ENCODE measurements at places on chromosomes 6 and 20.

DNA sequence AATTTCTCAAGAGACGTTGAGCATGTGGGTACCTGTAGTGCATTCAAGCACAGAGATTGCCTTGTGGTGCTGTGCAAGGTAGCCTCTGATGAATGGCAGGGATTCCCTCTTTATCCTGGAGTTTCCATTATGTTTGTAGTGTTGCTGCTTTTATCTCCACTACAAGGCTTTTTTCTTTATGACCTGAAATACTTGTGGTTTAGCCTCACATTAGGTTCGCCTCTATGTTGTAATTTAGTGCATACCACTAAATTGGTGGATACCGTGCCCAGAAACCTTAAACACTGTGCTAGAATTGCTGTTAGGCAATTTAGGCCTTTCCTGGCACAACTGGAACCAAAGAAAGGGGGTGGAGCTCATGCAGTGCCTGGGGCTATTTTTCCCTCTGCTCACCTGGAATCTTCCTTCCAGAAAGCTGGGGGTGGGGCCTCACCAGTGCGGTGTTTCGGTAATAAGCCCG is 76.8 kb downstream of the NCOA7 start:
- no peak for DNase-seq

GRCh38 chr6:146905181-146905704 is 299.0 kb upstream of the STXBP5 start:
- DNase-seq = no peak

- DNase-seq = no peak
These were observed 105.2 kb upstream of the MAN1A1 start for GRCh38 chr6:119454714-119455113.

GRCh38 chr20:18197382-18198070 is 59.9 kb downstream of the KAT14 start:
- DNase-seq = no peak

DNA sequence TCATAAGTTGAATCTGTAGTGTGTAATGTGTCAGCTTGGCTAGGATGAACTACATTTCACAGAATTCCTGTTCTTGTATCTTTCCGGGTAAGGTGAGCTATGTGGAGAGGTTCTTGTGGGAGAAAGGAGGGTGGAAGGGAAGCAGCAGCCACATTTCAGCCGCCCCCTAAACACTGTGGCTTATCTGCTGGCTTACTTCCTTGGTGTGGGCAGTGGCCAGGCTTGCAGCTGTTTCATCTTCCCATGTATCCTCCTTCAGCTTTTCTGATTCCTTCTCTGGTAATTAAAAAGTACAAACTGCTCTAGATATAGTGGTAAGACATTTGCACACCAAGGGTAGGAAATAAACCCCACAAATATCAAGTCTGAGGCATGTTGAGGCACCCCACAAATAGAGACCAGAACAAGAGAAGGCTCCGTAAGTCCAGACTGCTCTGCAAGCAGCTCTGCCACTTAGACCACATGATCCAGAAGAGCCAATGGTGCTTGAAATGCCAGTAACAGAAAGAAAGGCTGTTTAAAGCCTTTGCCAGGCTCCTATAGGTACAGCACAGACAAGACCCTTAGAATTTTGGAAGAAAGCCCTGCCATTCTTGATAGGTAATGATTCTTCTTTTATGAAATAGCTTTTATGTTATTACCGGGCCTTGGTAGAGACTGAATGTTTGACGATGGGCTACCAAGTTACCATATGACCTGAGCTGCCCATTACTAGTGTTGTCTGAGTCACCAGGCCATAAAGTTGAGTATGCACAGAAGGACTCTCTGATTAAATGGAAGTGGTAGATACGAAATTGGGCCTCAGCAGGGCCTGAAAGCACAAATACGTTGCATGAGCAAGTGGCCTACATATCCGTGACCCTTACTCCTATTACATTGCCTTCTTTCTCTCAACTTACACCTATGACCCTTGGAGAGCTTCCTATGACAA is 215.0 kb upstream of the SGK1 start:
- no peak for DNase-seq

DNA sequence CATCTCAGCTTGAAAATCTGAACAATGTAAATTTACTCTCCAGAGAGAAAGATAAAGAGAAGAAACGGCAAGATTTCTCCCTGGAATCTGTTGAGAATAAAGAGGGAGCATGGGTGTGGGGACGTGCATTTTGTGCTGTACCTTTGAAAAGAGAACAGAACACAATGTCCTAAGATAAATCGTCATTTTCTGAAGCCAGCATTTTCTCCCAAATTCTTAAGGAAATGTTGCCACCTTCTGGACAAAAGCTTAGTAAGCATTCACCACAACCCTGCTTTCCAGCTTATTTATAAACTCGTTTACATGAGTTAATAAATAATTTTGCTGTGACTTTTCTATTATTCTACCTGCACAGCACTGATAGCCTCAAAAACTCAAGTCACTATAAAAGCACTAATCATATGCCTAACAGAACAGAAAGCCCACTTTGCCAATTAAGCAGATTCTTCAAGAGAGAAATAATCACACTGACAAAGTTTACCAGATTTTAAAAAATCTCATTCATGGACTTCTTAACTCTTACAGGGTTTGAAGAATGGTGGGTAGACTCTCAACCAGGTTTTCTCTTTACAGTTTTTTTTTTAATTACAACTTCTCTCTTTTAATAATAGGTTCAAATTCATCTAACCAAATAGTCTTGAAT is 155.8 kb downstream of the MBOAT1 start:
- DNase-seq = no peak

GRCh38 chr6:35573495-35574110 is 60.9 kb upstream of the TULP1 start:
- DNase-seq = no peak

- DNase-seq = no peak
These were observed 457.7 kb downstream of the LMBRD1 start for GRCh38 chr6:69339163-69339550.

GRCh38 chr6:159013229-159013628 is 13.2 kb upstream of the RSPH3 start:
- no peak for DNase-seq

GRCh38 chr6:66900133-66901083 is 1193.4 kb upstream of the EYS start:
- DNase-seq = no peak

DNA sequence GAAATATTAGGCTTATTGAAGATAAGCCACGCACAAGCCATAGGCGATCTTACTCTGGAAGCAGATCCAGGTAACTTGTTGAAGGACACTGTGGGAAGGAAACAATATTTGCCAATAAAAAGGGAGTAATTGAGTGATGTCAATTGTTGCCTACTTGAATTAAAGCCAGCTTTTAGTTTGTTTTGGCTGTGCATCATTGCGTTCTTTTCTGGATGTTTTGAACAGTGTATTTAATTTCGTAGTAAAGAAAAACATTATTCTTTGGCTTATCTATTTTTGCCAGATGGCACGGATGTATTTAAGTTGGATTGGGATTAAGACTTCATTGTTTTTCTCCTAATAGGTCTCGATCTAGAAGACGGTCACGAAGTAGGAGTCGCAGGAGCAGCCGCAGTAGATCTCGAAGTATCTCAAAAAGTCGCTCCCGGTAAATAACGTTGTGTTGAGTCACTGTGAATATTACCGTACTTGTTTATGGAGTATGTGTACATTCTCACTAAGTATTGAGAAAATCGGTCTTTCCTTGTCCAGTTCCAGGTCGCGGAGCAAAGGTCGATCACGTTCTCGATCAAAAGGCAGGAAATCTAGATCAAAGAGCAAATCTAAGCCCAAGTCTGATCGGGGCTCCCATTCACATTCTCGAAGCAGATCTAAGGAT is 2.6 kb downstream of the SRSF6 start:
- DNase-seq = no peak

- no peak for DNase-seq
These were observed 1.6 kb upstream of the OLIG3 start for GRCh38 chr6:137495703-137496336.

DNA sequence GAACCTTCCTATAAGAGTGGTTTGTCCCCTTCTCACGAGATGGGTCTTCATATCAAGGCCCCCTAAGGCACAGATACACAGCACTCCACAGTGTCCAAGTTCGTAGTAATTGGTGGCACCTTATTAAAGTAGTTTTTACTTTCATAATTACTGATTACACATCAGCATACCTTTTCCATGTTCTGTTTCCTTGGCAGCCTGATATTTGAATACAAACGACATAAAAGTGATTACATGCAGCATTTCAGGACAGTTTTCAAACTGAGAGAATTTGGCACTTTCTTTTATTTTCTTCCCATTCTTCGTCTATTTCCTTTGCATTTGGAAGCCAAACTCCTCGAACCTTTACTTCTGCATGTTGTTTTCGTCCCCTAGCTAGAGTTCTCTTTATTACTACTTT is 139.7 kb downstream of the MTHFD1L start:
- no peak for DNase-seq

DNA sequence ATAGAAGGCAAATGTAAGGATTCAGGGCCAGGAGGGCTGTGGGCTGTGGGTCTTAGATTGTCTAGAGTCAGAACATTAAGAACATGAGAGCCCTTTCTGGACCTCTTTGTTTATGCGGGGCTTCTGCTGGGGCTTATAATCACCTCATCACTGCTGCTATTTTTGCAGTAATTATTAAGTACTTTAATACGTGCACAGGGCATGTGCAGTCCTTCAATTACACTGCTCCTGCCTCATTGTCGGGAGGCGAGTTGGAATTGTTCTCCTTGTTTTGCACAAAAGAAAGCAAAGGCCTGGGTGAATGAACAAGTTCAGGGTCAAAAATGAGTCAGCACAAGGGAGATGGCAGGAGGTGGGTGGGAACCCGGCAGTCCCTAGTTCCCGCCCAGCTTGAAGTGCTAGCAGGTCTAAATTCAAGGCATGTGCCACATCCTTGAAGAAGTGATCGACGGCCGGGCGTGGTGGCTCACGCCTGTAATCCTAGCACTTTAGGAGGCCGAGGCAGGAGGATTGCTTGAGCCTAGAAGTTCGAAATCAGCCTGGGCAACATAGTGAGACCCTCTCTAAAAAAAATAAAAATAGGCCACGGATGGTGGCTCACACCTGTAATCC is 34.4 kb upstream of the PTPN1 start:
- DNase-seq = peak; percentile 67

DNA sequence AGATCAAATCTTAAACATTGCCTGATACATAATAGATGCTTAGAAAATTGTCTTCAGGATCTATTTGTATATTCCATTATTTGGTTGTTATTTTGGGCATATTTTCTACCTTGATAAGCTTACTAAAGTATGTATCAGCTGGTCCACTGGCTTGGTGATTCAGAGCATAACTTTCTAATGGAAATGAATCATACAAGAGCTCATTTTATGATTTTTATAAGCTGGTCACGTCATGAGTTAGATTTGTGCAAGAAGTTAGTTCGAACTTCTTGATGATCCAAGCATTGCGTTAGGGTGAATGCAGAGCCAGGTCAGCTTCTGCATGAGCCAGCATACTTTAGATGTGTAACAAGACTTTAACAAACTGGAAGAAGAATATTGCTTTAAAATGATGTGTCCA is 144.5 kb upstream of the FLRT3 start:
- no peak for DNase-seq

DNA sequence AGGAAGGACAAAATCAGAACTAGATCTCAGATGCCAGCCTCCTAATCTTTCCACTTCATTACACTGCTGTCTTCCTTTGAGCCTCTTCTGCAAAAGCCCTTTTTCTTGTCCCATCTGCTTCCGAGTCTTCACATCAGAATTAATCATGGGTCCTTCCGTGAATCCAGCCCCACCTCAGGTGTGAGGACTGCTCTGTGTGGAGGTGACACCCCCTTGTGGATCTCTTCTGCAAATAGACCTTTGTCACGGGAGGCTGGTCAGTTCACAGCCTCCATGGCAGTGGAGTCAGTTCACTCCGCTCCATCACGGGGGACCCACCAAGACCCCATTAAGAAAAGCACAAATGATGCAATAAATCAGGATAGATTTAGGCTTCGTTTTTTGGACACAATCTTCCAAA is 171.1 kb downstream of the ADAT2 start:
- DNase-seq = no peak

GRCh38 chr20:19211661-19212468 is 577 bp upstream of the SLC24A3 start:
- DNase-seq = no peak

DNA sequence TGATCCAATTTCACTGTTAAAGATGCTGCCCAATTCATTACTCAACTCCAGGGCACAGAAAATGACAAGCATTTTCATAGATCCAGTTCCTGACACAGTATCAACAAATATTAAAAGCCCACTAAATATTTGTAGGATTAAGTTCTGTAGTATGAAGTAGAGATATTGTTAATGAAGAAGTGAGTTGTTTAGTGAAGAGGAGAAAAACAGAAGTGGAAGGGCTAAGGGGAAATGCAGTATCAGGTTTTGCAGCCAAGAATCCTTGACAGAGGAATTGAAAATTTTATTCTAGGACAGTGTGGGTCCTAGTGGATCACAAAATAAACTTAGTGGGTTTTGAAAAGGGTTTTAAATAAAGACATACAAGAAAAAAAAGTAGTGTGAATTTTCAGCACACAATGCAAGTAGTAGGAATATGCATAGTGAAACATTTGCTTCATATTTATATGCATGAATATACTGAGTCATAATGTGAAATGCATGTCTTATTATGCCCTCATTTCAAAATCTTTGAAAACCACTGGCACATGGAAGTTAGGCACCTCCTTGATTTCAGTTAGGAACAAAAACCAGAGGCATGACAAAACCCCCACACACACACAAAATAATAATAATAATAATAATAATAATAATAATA is 338.6 kb downstream of the KHDRBS2 start:
- no peak for DNase-seq

DNA sequence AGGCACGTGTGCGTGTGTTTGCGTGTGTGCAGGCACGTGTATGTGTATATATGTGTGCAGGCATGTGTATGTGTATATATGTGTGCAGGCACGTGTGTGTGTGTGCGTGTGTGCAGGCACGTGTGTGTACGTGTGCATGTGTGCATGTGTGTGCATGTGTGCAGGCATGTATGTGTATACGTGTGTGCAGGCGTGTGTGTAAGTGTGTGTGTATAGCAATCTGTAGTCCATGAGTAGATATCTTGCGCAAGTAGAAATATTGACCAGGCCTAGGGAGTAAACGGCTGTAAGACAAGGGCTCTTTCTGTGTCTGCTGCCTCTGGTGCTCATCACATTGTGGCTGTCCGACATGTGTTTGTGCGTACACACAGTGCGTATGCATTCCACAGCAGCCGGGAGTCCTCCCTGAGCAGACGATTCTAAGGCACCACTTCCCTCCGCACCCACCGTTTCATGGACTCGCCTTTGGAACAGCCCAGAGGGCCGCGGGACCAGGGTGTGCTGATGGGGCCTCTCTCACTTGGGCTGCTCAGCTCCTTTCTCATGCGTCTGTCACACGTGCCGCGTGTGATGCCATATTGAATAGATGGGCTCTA is 167.6 kb downstream of the ERMARD start:
- no peak for DNase-seq

DNA sequence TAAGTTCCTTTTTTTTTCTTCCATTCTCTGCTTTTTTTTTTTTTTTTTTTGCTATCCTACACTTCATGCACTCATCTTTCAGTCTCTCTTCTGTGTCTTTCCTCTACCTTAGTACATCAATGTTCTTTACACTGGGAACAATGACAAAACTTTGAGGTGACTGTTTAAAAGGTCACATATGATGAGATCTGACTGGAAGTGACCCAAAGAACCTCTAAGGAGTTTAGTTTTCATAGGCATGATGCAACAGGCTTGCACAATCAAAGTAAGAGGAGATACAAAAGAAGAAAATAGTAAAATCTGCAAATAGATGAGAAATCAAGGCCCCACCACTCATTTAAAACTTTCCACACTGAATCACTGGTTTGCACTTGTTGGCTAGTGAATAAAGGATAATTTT is 840.8 kb downstream of the TBC1D32 start:
- no peak for DNase-seq

GRCh38 chr6:2939315-2940009 is 31.9 kb downstream of the SERPINB6 start:
- no peak for DNase-seq

GRCh38 chr6:36804563-36804962 is 34.7 kb downstream of the CPNE5 start:
- DNase-seq = no peak
